ENCODE measurements at places on chromosomes 5 and 9. TPM values are rescaled to one million over a fixed set of nuclear protein-coding genes. Genes with fewer than 3 reads are reported as not detected.

The FAM200C gene
- 4.9 TPM for total RNA-seq

DNA sequence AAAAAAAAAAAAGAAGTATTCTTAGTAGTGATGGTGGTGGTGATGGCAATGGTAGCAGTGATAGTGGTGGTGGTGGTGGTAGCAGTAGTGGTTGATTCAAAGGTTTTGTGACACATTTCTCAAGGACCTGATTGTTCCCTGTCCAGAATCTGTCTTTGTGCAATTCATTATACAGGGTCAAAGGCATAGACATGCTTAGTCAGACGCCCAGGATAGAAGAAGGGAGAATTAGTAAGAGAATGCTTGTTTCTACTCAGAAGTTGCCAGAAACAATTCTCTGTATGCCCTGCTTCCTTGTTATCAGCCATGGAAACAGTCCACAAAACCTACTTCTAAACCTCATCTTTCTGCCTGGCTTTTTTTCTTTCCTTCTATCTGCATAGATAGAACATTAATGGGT lies 89.4 kb downstream of the SLC44A1 start:
- DNase-seq = no peak

GRCh38 chr5:160539431-160539830 lies 117.8 kb downstream of the PTTG1 start:
- no peak for DNase-seq

DNA sequence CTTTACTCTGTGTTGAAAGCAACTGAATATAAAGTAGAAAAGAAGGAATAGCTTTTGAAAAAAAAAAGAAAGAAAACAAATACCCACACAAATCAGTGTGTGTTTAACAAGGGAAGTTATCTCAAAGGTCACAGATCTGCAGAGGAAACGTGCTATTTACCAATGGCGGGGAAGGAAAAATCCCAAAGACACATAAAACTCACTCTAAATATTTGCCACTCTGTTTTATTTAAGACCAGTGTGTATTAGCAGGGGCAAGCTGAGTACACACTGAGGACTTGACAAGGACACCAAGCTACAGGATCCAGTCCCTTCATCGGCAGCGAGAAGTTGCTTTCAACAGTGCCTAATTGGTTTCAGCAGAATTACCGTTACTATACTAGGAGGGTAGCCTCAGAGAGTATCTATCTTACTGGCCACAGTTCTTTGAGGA lies 252.5 kb downstream of the DEPDC1B start:
- DNase-seq = no peak

DNA sequence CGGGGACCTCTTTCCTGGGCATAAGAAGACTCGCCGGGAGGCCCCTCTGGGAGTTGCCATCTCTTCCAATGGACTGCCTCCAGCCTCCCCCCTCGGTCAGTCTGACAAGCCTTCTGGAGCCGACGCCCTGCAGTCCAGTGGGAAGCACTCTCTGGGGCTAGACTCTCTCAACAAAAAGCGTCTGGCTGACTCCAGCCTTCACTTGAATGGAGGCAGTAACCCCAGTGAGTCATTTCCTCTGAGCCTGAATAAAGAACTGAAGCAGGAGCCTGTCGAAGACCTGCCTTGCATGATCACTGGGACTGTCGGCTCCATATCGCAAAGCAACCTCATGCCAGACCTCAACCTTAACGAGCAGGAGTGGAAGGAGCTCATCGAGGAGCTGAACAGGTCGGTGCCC lies 28.4 kb upstream of the LTC4S start:
- DNase-seq = peak; percentile 43

- DNase-seq = no peak
These were observed 196.4 kb downstream of the RFX3 start for GRCh38 chr9:3329361-3329760.

- DNase-seq = no peak
These were observed 129.9 kb upstream of the FER start for GRCh38 chr5:108617467-108618435.

DNA sequence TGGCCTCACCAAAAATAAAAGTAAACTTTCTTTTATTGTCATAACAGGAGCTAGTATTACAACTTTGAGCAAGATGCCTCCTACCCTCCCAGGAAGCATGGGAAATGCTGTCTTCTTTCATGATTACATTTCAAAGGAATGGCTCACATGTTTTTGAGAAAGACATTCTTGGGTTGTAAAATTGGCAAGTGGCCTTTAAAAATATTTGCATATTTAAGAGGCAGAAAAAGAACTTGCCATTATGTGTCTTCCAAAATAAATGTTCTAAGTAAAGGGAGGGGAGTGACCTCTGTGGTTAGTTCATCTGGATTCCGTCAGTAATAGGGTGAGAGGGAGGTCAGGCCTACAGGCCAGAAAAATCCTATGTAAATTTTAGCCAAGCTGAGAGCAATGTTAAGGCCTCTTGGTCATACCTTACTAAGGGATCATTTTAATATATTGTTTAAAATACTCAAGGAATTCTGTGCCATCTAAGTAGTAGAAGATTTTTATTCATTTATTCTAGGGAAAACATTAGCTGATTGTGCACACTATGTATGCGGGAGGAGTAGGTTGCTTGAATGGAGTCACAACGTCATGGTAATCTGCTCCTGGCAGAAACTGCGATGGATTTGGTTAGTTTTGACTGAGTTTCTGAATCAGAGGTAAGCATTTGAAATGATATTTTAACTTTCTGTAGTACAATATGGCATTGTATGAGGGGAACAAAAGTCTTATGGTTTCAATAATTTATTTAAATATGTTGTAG lies 1485.7 kb upstream of the CDH9 start:
- no peak for DNase-seq

DNA sequence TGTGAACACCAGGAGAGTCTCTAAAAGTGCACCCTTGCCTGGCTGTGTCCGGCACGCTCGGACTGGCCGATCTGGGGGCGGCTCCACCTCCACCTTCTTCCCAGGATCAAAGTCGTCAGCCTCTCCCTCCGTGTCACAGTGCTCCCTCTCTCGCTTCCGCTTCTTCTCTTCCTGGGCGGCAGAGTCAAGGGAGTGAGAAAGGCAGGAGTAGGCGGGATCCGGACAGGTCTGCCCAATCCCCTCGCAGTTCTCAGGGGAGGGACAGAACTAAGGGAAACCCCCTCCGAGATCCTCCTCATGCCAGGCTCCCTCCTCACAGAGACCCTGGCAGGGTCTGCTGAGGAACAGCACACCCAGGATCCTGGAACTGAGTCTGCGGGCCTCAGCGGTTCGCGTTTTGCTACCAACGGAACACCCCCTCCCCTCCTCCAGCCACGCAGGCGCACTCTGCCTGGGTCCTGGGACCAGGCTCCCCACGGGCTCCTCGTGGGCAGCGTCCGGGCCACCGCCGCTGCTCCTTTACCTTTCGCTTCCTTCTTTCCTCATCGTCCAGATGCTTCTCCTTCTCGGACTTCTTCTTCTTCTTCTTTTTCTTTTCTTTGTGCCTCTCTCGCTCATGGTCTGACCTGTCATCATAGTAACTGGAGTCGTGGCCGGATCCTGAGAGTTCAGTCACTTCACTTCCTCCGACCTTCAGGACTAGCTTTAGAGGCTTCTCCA lies 1.3 kb downstream of the BRD9 start:
- no peak for DNase-seq

The SCAMP1 gene
- 29.2 TPM for total RNA-seq

DNA sequence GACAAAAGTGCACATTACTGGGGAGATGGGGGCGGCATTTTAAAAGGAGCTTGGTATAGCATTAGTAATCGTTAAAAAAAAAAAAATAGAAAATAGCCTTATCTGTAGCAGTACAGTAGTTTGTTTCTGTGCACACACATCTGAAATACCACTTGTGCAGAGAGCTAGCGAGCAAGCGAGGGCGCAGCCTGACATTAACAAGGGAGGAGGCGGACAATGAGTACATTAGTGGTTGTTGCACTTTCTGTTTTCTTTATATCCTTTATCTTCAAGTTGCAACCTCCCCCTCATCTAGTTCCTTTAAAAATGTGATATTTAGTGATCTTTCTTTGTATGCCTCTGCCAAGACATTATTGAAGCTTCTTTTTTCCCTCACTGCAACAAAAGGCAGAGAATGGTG lies 880 bp upstream of the PTPDC1 start:
- no peak for DNase-seq

DNA sequence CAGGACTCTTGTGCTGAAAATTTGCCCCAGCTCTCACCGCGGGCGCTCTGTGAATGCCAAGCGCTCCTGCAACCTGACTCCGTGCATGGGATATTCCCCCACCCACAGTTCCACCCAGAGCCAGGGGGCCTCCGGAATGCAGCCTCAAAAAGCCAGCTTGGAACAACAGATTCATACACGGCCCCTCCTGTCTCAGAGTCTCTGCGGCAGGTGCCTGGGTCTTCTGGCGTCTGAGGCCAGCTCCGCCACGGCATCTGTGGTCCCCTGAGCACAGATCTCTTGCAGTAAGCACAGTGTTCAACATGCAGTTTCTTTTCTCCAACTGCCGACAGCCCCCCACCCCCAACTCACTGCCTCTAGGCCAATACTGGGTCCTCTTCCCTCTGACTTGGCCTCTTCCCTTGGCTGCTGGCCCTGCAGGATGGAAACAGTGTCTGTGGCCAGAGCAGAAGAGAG lies 355.7 kb upstream of the IRX2 start:
- no peak for DNase-seq

GRCh38 chr9:137088121-137088520 lies 1.3 kb downstream of the MAN1B1 start:
- DNase-seq = no peak

DNA sequence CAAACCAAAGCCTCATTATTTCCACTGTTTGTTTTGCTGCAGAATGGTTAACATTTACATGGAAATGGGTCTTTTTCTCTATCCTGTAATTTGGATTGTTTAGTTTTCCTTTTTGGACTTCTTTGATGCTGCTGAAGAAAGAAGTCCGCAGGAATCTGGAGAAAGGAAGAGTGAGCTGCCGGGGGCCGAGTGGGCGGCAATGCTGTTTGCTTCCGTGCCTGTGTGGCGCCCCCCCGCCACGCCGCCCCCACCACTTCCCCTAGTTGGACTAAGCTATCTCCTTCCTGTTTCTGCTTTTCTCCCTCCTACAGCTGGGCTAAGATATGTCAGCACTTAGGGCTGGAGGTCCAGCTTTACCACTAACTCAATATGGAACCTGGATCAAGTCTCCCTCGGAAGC lies 39.7 kb downstream of the ACTL7B start:
- peak; percentile 19 for DNase-seq

- peak; percentile 61 for DNase-seq
These were observed 1.4 kb upstream of the LARP1 start for GRCh38 chr5:154753792-154754191.
